ENCODE measurements at places on chromosomes 1 and 21.

DNA sequence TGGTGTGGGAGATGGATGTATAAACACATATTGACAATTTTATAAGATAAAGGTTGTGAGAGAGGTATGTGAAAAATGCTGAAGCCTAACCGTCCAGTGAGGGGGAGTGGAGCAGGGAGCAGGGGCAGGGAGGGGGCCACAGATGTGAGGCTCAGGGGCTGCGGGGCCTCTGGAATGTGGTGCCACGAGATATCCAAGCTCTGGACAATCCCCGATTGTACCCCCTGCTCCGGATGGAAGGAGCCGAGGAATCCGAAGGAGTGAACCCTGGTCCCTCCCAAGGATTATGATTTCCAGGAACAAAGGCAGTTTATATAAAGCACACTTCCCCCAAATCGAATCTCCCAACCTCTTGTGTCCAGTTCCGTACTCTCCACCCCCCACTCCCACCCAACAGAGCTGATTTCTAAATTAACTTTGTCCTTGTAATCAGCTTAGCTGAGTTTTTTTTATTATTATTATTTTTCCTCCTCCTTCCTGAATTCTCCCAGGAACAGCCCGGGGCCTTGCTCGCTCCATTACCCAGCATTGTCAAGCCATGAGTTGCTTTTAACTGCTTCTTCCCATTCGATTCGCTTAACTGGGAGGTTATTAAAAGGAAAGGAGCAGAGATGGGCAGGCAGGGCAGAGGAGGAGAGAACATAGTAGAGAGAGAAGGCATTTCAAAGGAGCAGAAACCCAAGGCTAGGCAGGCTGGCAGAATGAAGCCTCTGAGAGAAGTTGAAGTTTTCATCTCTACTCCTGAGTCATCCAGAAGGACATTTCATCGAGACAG lies 9.4 kb downstream of the KIRREL1 start:
- no peak for DNase-seq

DNA sequence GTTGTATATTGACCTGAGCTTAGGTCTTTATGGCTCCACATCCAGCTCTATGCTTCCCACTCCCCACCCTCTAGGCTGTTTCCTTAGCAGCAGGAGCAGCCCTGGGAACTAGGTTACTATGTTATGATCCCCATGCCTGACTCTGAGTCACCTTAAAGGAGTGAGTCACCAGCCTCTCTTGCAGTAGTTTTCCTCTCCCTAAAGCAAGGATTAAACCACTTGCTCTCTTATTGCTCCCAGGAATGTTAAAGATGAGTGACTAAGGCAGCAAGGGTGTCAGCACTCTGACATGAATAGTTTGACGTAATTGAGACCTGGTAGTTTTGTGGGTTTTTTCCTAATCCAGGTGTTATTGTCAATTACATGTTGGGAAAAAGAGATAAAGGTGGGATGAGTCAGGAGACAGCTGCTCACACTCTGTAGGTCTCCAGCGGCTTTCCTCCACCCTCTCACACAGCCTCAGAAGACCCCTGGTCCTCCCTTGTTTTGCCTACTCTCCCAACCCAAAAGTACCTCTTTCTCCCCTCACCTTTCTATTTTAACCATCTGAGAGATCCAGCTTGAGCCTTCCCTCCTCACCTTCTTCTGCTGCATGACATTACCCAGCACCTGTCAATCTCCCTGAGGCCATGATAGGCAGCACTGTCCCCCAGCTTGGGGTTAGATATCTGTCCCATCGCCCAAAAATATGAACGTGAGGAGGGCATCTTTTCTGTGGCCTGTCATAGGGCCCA lies 369.1 kb upstream of the VAMP3 start:
- no peak for DNase-seq

DNA sequence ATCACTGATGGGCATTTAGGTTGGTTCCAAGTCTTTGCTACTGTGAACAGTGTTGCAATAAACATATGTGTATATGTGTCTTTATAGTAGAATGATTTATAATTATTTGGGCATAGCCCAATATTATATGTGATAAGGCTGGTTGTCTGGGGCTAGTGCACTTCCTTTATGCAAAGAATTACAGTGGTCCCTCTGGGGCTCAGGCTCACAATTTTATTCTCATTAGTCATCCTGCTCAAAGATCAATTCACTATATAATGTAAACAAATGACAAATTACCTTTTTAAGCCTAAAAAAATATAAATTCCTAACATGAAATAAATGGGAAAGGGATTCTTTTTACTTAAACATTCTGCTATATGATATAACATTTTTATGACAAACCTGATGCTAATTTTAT lies 5.0 kb downstream of the PLPPR4 start:
- DNase-seq, result no peak

DNA sequence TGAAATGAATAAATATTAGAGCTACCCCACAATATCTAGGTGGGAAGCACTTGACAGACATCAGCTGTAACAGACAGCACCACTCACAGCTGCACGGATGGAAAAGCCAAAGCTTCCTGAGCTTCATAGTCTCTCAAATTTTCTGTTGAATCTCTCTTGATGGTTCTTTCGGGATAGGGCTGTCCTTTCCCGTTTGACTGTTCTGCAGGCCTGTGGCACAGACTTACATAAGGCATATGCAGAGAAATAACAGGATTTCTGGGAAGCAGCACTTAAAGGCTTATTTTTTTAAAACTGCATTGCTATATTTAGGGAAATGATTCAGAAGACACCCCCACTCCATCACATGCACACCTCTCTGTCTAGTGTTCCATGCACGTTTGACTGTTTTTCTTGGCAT lies 77.5 kb downstream of the ZNF648 start:
- DNase-seq, result no peak

- no peak for DNase-seq
Measured at GRCh38 chr1:20602851-20603450, 14.1 kb downstream of the CDA start.

GRCh38 chr21:15255763-15256162 lies 191.0 kb upstream of the NRIP1 start:
- DNase-seq, result no peak

DNA sequence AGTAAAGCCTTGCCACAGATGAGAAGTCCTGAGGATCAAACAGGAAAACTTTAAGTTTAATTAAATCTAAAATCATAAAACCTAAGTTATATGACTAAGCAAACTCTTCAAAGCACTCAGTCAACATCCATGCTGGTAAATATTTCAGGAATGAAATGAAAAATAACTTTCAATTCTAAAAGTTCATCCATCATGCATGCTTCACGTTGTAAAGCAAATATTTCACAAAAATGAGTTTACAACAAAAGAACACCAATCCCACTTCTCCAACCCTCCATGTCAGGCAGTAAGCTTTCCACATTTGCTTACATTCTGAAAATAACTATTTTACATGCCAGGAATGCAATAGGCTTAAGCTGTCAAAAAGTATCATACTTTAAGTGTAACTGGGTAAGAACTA lies 16.8 kb downstream of the APP start:
- DNase-seq, result no peak

GRCh38 chr1:208150833-208151458 lies 93.2 kb downstream of the PLXNA2 start:
- DNase-seq, result no peak

- no peak for DNase-seq
Measured at GRCh38 chr1:107362468-107363140, 221.8 kb downstream of the NTNG1 start.

GRCh38 chr1:169797281-169797680 lies 2.6 kb upstream of the METTL18 start:
- DNase-seq, result no peak

DNA sequence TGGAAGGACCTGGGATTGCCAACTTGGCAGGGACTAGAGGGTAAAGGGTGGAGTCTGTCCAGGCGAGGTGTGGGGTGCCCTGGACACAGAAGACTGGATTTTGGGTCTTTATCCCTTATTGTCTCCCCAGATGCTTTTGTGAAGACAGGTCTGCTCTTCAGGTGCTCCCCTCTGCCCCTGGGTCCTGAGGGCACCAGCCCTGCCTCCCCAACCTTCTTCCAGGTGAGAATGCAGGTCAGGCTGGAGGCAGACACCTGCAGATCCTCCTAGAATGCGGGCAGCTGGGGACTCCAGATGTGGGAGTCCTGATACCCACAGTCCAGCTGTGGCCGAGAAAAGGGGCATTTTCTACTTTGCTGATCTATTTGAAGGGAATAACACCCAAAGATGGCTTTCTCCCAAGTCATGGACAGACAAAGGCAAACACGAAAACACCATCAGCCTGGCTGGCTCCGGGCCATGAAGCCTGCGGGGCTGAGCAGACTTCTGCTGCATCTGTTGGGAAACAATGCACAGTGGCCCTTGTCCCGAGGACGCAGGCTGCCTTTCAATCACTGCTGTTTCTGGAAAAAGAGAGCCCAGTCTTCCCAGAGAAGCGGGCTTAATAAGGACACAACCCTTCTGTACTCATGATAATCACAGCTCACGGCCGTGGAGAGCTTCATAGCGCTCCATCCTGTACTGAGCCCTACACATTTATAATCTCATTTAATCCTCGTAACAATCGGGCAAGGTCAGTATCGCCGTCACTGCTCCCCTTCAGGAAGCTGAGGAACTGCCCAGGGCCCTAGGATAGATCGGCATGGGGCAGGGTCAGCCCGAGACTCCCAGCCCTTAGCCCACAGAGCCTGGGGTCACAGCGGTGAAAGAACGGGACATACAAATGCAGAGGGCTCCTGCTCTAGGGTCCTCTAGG lies 62.0 kb upstream of the ABCG1 start:
- no peak for DNase-seq

DNA sequence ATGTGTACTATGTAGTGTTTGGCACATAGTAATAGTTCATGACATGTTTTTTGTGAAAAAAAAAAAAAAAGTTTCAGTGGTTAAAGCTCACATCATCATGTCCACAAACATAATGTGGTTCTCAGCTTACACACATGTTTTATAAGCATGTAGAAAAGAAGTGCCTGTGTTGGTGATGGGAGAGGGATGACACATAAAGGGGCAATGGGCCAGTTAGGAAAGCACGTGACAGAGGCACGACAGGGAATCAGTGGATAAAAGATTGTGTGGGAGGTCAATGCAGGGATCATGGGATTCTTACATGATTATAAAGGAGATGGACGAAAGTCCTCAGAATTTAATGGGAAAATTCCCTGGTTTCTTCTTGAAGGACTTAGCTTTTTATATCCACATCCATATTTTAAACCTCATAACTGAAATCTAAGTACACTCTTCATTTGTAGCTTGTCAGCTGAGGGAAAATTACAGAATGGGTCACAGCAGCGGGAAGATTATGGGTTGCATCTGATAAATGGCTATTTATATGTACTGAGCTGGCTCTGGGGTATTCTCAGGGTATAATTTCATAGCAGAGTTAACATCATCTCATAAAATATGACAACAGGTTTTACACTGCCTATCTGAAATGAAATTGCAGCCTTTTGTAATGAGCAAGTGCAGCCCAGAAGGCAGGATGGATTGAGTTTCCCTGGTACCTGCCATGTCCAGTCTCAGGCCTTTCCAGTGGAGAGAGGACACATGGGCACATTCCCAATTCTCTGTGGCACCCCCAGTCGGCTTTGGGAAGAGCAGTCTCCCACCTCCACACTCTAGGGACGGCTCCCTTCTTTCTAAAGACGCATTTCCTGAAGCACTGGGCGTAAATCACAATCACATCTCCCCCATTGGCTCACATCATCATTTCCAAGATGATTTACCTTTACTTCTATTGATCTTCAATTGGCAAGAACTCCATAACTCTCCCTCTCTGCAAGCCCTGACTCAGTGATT lies 42.3 kb upstream of the NHLH2 start:
- DNase-seq, result no peak

- no peak for DNase-seq
Measured at GRCh38 chr1:7630378-7630777, 140.7 kb upstream of the VAMP3 start.

GRCh38 chr1:116491700-116492357 lies 79.0 kb downstream of the CD58 start:
- DNase-seq, result no peak

Data from thymus (tissue), 14 donors.